ENCODE measurements at places on chromosomes 13 and 19. TPM values are rescaled to one million over a fixed set of nuclear protein-coding genes. Genes with fewer than 3 reads are reported as not detected.

Gene LIN7B
- total RNA-seq: 20.7 TPM

Gene FGF22
- total RNA-seq: 0.30 TPM

Gene CARM1
- 22.8 TPM for total RNA-seq

Gene DIAPH3
- not detected for total RNA-seq

Gene ZNF470
- 5.1 TPM for total RNA-seq

Gene TTC9B
- not detected for total RNA-seq

Gene SCGB2B2
- total RNA-seq: 1.2 TPM

DNA sequence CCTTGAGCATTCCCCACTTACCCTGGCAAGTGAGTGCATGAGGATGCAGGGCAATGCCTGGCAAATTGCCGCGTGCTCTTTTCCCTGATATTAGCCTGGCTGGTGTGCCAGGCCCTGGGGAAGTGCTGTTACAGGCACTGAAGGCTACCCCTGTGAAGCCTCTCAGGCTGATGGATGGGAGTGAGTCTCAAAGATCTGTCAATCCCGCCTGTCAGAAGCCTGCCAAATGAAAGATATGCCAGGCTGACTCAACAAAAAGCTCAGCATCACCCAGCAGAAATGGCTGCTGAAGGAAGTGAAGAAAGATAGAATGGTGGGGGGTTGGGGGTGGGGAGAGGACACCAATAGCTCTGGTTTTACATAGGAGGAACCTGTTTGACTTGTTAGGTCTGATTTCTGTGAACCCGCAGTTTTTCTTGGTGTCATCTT, 112.1 kb downstream of the LACC1 start:
- DNase-seq: no peak

- DNase-seq: no peak
Observed at GRCh38 chr19:45186509-45187334, 8.1 kb downstream of the BLOC1S3 start.

DNA sequence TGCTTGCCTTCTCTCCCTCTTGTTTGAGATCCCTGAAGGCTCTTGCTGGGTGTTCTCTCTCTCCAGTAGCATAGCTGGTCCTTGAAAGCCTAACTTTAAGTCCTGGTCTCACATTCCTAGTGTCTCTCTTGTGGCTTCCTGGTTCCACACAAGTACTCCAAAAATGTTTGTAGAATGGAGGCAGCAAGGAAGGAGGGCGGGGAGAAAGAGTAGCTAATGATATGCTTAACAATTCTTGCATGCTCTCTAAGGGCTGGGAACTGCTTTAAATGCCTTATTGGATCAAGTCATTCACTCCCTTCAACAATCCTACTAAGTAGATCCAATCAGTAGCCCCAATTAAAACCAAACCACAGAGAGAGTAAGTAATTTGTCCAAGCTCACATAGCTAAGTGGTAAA, 357.3 kb downstream of the KLF5 start:
- no peak for DNase-seq

GRCh38 chr19:32809754-32810153, 59.8 kb downstream of the SLC7A9 start:
- DNase-seq: no peak

- no peak for DNase-seq
Observed at GRCh38 chr13:25973576-25973975, 78.2 kb downstream of the SHISA2 start.

Measured in tibial nerve (tissue), 4 donors.